ENCODE measurements at places on chromosomes 1 and 21. TPM values are rescaled to one million over a fixed set of nuclear protein-coding genes. Genes with fewer than 3 reads are reported as not detected.

- DNase-seq: no peak
Observed at GRCh38 chr1:204257446-204257845, 43.7 kb upstream of the GOLT1A start.

CENPF gene
- 98.8 TPM for polyA plus RNA-seq

AK5 gene
- 6.2 TPM for polyA plus RNA-seq

- no peak for DNase-seq
Observed at GRCh38 chr1:8926707-8927694, 18.7 kb upstream of the CA6 start.

- no peak for DNase-seq
Observed at GRCh38 chr1:74162333-74162732, 35.6 kb downstream of the LRRIQ3 start.

All from right renal cortex interstitium (tissue), 3 donors.